ENCODE measurements at places on chromosomes 5 and 9.

GRCh38 chr5:60494635-60495034 lies 205.3 kb downstream of the DEPDC1B start:
- no peak for DNase-seq

GRCh38 chr5:76337953-76338451 lies 65.1 kb upstream of the IQGAP2 start:
- peak; percentile 41 for DNase-seq

GRCh38 chr5:180602481-180603075 lies 11.3 kb upstream of the SCGB3A1 start:
- no peak for DNase-seq

- DNase-seq: no peak
Observed at GRCh38 chr5:159837860-159838259, 78.4 kb upstream of the ADRA1B start.

- no peak for DNase-seq
Observed at GRCh38 chr5:91635950-91636734, 253.0 kb upstream of the ARRDC3 start.

DNA sequence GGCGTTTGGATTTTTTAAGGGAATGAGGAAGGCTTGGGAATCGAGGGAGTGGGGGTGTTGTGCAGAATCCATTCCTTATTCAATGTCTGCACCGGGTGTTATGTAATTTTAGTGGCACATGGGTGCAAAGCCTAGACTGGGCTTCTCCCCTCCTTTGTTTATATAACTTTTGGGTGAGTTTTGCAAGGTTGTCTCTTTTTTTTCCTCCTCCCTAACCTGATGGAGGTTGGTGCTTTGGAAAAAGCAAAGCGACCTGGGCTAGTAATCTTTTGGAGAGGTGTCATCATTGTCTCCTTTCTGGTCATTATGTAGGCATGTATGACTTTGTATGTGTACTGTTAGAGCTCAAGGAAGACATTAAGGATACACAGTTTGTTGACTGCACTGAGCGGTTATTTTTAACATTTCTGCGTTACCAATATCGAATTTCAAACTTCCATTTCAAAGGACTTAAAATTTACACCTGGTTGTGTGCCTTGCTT lies 3.1 kb downstream of the SMARCA2 start:
- no peak for DNase-seq

- DNase-seq: no peak
Observed at GRCh38 chr5:5671823-5672222, 249.3 kb downstream of the ICE1 start.

DNA sequence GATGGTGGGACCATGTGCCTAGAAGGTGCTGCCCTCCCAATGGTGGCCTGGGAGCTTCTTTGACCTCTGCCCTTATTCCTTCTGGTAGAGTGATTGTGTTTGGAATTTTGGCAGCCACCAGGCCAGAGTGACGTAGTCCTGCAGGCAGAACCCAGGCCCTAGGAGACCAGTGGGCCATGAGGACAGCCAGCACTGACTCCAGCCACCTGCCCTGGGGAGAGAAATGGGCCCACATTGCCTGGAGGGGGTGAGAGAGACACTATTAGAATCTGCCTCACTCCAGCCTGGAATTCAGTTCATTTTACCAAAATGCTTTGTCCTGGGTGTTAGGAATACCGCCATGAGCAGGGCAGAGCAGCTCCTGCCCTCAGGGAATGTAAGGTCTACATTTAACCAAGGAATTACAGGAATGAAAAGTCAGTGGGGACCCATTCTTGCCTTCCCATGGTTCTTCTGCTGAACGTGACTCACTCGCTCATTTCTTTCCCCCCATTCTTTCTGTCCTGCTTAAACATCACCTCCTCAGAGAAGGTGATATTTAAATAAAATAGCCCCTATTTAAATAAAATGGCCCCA lies 5.5 kb upstream of the COL27A1 start:
- no peak for DNase-seq

GRCh38 chr5:91443761-91444467 lies 60.8 kb upstream of the ARRDC3 start:
- no peak for DNase-seq

GRCh38 chr9:10961883-10962282 lies 349.1 kb upstream of the PTPRD start:
- DNase-seq: no peak

GRCh38 chr9:135084881-135085760 lies 2.3 kb upstream of the OLFM1 start:
- DNase-seq: no peak

GRCh38 chr9:109254317-109254716 lies 66.5 kb downstream of the EPB41L4B start:
- DNase-seq: no peak

DNA sequence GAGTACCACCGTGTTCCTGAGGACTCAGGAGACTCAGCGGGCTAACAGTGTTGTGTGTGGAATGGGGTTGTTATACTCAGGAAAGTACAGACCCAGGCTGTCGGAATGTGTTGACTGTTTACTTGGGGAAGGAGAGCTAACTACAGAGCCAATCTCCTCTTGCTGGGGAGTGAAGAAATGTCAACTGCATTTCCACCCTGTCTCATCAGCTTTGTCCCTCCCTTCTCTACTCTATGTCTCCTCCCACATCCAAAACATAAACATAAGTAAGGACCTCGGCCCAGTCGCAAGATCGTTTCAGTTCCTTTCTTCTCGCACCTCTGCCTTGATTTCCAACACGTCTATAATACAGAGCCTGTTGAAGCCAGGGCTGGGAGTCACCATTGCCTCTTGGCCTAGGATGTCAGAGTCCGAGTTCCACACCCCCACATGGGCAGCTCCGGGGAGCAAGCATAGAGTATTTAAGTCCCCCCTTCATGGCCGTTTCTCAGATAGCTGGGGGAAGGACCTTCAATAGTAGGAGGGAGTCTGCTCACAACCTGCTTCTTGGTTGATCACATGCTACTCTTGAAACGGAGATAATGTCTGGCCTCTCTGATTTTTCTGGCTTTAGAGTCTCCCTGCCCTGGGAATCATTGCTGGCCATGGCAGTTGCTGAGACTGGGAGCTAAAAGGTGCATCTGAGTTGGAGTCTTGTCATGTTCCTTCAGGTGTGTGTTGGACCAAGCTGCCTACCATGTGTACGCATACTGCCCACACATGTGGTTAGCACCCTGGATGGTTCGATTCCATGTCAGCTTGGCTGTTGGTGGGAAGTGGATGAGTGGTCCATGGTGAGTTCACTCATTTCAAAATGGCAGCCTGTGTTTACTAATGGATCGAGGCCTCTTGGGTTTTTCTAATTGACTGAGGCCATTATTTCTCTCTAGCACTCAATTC lies 147.3 kb downstream of the MTX3 start:
- DNase-seq: no peak

GRCh38 chr5:139733010-139733688 lies 62.5 kb upstream of the PSD2 start:
- no peak for DNase-seq

GRCh38 chr5:74935752-74936091 lies 69.5 kb upstream of the FAM169A start:
- DNase-seq: no peak

DNA sequence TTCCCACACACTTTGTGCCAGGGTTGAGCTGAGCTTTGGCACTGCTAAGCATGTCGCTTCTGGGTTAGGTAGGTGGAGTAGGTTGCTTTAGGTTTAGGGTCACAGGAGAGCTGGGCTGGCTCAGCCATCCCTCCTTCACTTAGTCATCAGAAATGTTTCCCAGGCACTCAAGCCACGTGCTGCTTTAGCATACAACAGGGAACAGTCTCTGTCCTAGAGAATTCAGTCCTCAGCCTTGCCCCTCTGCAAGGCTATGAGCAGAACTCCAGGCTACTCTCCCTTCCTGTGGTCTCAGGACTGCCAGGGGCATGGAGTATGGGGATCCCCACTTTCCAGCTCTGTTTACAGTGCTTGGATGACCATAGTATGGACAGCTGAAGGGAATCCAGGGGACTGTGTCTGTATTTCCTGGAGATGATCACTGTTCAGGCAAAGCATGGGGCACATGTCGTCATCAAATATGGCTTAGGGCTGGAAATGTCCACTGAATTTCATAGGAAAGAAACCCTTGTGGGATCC lies 7.5 kb upstream of the ANKRD33B start:
- no peak for DNase-seq

DNA sequence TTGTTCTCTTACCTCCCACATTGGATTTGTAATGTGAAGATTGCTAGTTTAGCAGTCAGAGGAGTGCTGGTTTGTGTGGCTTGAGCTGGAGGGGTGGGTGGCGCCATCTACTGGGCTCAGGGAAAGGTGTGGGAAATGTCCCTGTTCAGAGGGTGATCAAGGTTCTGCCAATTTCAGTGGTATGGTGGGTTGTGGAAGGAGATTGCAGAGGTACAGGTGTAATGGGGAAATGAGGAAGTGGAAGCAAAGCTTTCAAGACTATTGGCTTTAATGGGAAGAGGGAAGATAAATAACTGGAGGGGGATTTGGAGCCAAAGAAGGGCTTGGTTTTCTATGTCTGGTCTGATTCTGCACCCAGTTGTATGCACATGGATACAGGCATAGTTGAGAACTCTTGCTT lies 76.4 kb downstream of the OSMR start:
- DNase-seq: peak; percentile 56

DNA sequence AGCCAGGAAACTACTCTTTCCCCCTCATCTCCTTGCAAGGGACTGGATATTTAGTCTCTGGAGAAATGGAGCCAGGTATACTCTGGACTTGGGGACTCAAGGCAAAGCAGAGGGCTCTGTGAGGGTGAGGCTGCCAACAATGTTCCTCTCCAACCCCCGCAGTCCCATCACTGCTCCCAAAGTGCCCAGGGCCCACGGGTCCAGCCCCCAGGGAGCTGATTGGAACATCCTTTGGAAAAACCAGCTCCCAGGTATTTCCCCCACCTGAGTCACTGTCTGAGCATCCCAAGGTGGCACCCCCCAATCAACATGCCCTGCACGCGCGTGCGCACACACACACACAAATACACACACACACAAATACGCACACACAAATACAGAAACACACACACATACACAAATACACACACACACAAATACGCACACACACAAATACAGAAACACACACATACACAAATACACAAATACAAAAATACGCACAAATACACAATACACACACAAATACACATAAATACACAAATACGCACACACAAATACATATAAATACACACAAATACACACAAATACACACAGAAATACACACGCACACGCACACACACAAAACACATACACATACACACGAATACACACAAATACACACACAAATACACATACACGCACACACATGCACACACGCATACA lies 137.4 kb downstream of the DAB2IP start:
- DNase-seq: no peak

DNA sequence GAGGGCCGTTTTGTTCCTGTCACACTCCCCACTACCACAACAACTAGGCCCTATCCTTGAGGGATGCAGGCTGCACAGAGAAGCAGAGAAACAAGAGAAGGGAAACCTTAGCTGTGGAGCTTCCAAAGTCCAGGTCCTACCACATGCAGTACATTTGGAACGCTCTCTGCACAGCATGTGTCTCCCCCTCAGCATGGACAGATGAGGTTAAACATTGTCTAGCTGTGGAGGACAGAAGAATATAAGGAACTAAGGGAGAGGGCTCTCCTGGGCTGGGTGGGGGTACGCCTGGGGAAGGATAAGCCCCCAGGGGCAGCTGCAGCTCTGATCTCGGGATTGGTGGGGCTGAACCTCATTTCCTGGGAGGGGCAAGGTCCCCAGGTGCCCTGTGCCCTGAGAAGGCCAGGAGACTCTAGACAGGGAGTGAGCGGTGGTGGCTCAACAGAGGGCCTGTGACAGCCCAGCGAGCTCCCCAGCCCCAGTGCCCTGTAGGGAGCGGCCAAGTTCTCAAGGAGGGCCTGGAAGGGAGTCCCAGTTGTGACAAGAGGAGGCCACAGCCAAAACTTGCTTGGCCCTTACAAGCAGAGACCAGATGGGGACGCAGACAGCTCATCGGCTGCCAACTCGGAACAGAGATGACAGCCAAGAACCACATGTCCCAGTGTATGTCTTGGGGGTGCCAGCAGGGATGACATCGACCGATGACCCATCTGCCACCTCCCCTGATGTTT lies 30.1 kb downstream of the TSPAN17 start:
- DNase-seq: no peak

DNA sequence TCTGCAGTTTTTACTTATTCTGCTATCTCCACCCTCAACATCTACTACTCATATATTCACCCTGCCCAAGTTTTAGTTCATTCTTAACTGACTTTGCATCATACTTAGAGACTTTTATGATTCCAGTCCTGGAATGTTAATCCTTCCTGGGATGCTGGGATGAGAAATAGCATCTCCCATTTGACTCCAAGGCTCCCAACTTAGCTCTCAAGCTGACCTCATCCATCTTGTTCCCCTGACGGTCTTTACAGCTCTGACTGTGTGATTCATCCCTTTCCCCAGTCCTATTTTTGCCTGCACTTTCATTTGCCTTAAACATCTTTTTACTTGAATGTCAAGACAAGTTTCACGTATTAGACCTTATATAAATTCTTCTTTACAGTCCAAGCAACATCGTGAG lies 297.8 kb downstream of the EPB41L4A start:
- no peak for DNase-seq

- DNase-seq: no peak
Observed at GRCh38 chr5:98787131-98787719, 13.8 kb downstream of the RGMB start.

GRCh38 chr9:93319992-93320500 lies 131.4 kb upstream of the FAM120A start:
- DNase-seq: no peak

DNA sequence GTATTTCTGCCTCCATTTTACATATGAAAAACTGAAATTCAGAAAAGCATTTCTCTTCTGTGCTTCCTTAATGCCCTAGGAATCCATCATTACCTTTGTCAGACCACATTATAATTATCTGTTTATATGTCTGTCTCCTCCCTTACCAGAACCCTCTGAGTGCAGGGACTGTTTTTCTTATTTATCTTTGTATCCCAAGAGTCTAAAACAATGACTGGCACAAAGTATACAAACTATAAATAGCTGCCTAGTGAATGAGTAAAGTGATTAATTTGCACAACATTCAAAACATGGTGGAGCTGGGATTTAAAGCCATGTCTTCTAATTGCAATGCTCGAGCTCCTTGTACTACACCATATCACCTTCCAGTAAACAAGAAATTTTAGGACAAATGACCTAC lies 49.3 kb upstream of the HK3 start:
- DNase-seq: no peak

DNA sequence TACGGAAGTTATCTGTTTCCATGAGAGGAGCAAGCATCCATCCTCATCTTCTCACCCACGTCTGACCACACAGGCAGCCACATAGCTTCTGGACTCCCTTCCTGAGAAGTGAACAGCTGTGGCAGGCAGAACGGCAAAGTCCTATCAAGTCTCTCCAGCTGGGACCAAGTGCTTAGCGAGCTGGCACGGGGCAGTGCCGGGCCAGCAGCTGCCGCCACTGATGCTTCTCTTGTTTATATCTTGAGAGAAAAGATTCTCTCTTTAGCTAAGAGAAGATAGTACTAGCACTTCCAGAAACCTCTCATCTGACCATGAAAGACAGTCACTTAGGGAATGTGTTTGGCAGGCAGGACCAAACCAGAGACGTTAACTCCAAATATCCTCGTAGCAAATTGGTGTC lies 37.2 kb downstream of the PLAC8L1 start:
- DNase-seq: no peak
